ENCODE measurements at places on chromosomes 3 and 15.

GRCh38 chr15:39052323-39052705 lies 487.7 kb upstream of the RASGRP1 start:
- no peak for DNase-seq

GRCh38 chr3:15630646-15631350 lies 29.3 kb downstream of the BTD start:
- no peak for DNase-seq

DNA sequence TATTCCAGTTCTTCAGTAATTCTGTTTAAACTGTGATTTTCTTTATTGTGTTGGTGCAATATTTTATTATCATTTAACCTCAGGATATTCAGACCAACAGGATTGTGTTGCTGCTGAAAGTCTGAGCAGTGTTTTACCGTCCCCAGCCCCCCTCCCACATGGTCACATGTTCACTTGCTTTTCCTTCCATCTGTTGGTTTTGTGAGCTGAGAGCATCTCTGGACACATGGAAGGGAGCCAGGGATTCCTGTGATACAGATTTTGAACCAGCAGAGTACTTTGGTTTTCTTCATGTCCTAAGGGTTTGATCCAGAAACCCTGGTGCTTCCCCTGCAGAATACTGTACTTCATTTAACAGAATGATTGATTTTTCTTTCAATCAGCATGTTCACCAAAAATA lies 11.9 kb downstream of the ARRDC4 start:
- no peak for DNase-seq

GRCh38 chr3:154486949-154487348 lies 57.0 kb upstream of the GPR149 start:
- no peak for DNase-seq

DNA sequence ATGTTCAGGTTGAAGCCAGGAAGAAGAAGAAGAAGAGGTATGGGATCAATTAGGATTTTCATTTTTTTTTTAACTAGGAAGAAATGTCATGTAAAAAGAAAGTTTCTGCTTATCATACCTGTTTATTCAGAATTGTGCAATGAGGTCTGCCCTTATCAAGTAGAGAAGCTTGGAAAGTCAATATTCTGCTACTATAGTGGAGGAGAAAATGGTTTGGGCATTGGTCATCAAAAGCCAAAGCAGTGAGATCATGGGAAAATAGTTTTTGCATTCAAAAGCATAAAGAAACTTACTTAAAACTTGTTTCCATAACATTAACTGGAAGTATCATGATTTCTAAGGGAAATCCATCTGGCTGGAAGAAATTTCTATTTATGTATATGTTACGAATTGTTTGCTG lies 1239.2 kb downstream of the NSUN3 start:
- no peak for DNase-seq

DNA sequence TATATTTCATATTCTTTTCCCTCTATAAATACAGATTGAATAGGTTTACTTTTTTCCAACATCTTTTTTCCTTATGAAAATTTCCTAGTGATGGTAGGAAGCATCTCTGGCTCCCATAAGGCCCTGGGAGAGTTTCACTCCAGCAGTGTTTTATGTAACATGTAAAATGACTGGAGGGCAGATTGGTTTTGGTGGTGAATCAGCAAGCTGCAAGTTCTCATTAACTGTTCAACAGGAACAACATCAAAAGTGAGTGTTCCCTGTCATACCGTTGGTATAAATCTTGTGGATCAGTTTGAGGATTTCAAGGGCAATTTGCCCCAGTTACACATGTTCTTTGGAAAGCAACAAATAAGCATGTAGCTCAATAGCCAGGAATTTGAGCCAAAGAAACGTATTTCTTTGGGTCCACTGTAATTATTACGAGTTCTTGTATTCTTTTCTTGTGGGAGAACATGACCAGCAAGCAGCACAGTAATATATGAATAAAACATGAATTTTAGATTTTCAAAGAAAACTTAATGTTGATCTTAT lies 345.7 kb downstream of the SV2B start:
- DNase-seq = no peak

DNA sequence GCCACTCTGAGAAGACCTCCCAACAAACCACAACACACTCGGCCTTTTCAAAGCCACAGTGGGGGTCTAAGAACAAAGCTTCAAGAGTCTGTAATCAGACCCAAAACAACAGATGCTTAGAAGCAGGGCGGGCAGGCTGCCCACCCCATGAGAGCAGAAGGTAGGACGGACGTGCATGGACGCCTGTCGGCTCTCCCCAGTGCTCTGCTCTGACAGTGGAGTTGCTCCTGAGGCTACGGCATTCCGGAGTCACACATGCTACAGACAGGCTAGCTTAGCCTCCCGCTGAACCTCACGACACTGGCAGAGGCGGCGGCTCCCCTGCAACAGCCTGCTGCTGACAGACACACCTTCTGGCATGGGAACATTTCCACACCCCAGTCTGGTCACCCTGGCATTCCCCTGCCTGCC lies 33.5 kb downstream of the SLCO2A1 start:
- no peak for DNase-seq

DNA sequence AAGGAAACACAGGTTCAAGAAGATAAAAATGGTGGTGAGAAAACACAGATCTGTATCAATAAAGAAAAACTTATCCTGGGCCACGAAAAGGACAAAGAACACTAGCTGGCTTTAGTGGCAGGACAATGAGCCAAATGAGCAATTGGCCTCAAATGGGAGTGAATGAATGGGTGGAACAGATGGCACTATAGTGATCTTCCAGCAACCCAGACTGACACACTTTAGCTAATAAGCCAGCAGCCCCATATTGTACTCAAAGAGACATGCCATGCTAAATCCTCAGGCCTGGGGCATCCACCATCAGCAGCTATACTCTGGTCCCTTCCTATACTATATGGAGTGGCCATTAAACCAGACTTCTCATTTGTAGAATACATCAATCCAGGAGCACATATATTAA lies 60.0 kb upstream of the GADL1 start:
- no peak for DNase-seq

GRCh38 chr3:179486806-179487205 lies 35.5 kb upstream of the GNB4 start:
- DNase-seq = no peak

DNA sequence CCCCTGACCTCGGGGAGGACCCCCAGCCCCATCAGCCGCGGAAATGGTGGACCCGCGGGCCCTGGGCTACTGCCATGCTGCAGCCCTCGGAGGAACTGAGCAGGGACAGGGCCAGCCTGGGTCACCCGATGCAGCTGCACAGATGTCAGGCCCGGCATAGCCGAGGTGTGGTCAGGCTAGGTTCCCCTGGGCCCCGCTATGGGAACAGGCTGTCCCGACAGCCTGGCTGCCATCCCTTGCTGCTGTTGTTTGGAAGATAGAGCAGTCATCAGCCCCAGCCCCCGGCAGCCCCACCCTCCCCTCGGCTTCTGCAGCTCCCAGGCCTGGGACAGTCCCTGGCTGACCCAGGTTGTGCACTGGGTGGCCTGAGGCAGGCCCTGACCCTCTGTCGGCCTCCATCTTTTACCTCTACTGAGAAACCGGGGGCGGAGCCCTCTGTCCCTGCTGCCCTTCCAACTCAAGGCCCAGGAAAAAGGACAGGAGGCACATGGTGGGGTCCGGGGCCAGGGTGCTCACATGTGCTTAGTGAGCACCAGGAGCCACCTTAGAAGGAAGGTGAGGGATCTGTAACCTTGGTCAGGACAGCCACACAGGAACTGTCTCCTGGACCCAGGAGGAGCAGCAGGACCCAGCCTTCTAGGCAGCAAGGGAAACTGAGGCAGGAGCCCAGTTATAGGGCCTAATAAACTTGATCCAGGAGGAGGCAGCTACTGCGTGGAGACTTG lies 31.5 kb upstream of the FBLN2 start:
- DNase-seq = no peak

GRCh38 chr3:23324745-23325144 lies 121.6 kb downstream of the UBE2E2 start:
- no peak for DNase-seq

DNA sequence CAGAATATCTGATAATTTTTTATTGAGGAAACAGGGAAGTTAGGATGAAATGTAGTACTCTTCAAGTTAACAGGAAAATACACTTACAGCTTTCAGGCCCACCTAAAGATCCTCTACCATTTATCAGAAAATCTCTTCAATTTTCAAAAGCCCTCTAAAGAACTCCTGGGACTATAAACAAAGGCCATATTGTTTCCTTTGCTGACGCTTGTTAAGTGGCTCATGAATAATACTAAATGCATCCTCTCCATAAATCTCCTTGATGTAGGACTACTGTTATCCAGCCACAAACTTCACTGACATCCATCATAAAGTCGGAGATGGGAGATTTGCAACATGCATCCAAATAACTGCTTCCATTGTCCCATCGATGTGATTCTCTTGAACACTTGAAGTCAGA lies 326.5 kb downstream of the ZIC1 start:
- no peak for DNase-seq

DNA sequence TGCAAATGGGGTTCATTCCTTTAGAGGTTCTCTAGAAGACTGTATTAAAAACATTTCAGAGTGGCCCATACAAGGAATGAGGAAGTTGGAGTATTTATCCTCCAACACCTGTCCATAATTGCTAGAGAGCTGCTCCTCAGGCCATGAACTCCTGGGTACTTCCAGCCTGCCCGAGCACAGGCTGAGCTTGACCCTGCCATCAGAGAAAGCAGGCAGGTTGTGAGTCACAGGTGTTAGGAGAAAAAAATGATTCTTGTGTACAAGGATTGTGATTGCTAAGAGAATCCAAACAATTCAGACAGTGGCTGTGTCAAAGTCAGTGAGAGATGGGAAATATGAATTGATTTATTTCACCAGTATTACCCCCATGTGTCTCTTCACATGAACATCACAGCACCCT lies 156.8 kb upstream of the GADL1 start:
- no peak for DNase-seq

DNA sequence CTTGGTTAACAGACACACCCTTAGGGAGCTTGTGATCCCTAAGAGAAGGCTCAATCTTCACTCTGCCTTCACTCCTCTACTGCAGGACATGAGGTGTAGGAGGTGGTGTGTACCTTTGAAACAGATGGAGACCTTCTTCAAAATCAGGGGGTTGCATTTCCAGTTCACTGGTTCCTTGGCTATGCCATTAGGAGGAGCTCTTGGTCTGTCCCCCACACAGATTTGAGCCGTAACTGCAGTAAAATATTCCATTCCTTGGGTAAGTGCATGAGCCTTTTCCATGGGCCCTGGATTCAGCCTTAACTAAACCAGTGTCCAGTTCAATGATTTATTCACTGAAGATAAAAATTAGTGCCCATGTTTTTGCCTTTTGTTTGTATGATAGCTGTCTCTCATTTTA lies 144.6 kb downstream of the MCTP2 start:
- no peak for DNase-seq

- no peak for DNase-seq
Observed at GRCh38 chr3:26089249-26089648, 299.4 kb downstream of the OXSM start.

GRCh38 chr15:77877869-77878577 lies 199.5 kb downstream of the TBC1D2B start:
- DNase-seq = no peak

DNA sequence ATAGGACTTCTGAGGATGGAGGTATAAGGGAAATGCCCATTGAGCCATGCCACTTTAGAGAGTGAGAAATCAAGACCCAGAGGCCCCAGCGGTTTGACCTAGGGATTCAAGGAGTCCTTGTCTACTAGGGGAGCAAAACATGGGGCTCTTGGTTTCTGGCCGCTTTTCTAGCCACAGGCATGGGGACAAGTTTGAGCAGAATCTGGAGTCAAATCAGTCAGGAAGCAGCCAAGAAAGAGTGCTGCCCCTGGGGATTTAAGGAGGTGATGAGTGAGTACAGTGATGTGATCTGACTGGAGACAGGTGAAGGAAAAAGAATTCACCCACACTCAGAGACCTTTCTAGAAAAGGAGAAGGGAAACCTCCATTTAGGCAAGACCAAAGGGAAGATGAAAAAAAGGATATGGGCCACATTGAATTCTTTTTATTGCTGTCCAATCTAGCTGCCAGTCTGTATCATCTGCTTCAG lies 244.0 kb upstream of the TBC1D5 start:
- DNase-seq = no peak

DNA sequence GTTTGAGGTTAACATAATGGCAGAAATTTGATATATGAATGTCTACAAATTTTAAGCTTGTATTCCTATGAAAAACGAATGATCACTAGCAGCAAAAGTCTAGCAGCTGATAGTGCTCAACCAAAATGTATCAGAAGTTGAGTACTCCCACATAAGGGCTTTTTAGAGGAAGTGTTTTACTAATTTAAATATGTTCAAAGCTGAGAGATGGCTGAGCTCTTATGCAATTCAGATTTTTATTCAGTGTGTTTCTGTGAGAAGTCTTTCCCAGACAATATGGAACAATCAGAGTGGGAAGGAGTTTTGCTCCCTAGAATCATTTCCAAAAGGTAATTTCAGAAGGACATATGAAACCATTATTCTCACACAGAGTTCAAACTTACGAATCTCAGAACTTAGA lies 327.0 kb downstream of the ZPLD1 start:
- no peak for DNase-seq

DNA sequence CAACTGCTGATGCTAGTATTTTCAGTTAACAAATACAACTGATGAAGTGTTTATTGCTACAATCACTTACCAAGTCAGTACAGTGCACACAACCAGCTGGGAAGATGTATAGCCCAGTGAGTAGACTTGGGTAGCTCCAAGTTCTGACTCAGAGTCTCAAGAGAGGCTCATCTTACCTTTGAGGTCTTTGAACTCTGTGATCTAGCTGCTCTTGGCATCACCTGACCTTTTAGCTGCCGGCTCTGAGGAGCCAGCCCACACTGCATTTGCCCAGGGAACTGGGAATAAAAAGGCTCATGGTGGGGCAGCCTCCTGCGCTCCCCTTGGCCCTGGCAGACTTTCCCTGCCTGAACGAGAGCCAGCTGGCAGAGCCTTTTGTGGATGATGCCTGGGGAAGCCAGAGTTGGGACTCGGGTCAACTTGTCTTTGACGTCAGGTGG lies 82.6 kb downstream of the CEMIP start:
- no peak for DNase-seq

DNA sequence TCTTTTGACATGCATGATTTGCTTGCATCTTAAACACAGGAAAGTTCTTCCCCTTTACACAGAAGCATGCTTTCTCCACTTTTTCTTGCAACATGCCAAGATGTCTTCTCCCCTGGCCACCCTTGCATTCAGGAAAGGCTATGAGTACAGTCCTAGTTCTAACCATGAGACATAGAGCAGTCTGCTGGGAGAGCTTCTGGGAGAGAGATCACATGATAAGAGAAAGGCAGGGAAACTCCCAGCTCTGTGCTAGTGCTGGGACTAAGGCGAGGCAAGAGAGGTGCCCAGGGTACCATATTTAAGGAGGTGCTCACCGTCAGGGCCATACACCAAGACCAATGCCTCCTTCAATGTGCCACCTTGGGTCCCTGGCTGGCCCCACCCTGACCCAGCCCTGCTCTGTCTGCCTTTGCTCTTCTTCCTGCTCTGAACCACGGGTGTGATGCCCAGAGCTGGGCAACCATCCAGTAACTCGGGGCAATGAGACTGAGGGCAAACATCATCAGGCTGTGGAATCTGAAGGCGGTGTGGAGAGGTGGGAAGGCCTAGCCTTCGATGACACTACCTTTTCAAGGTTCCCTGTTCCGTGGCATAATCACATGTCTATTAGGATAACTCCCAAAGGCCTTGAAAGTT lies 77.4 kb upstream of the PRR20G start:
- no peak for DNase-seq

GRCh38 chr3:89851974-89852621 lies 744.7 kb downstream of the EPHA3 start:
- no peak for DNase-seq

- DNase-seq = no peak
Observed at GRCh38 chr3:104137116-104137515, 1229.6 kb upstream of the ALCAM start.

- no peak for DNase-seq
Observed at GRCh38 chr3:134608771-134609435, 41.9 kb downstream of the KY start.
